Activated B cell treated with CpG ODN at 0.5 μM for 24 hours (primary cell): ENCODE measurements at places on chromosomes 5 and 9.

- no peak for DNase-seq
These were observed 21.2 kb downstream of the NSUN2 start for GRCh38 chr5:6611334-6612256.

GRCh38 chr5:144265643-144266247 lies 95.1 kb downstream of the KCTD16 start:
- no peak for DNase-seq

DNA sequence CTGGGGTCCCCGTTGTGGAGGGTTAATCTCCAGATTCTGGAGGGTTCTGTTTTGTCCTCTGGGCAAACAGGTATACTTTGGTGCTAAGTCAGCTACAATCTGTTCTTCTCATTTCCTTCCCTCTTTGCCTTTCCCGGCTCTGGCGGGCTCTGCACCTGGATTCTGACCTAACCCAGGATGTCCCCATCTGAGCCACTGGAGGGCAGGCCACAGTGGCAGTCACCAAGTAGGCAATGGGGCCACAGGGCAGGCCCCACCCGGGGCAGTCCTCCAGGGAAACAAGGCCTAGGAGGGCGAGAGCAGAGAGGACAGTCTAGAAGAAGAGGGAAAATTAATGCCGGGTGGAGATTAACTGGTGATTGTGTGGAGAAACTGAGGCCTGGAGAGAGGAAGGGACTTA lies 40.4 kb upstream of the HRH2 start:
- no peak for DNase-seq

DNA sequence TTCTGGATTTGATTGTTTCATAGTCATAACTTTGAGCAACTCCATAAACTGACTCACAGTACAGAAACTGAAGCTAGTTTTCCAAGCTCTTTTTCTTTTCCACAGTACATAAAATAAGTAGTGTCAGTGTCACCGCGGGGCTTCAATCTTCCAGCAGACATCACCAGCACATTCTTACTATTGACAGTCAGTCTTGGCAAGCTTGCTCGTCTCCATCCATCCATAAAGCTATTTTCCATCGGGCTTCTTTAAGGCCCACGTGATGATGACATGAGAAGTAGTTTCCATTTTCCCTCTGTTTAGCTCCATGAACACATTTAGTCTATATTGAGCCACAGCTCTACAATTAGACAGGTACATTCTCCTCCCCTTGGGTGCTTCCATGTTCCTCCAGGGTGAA lies 443.4 kb downstream of the KDM4C start:
- no peak for DNase-seq

GRCh38 chr9:34517185-34517584 lies 5.6 kb downstream of the ENHO start:
- no peak for DNase-seq
